Foreskin keratinocyte (primary cell): ENCODE measurements at places on chromosomes 5 and 9. TPM values are rescaled to one million over a fixed set of nuclear protein-coding genes. Genes with fewer than 3 reads are reported as not detected.

Gene OR1Q1
- total RNA-seq: not detected in 2 replicates

Gene C8G
- total RNA-seq: 0.25 and 0.65 TPM in 2 replicates

Gene ZNF658
- 3.6 and 4.1 TPM in 2 replicates for total RNA-seq

Gene CD74
- total RNA-seq: 4.0 and 7.2 TPM in 2 replicates

Gene DMGDH
- total RNA-seq: 0.07 and 0.17 TPM in 2 replicates

Gene FAT2
- total RNA-seq: 85.9 and 95.1 TPM in 2 replicates

Gene NDST1
- total RNA-seq: 53.4 and 56.2 TPM in 2 replicates

Gene CDC25C
- 7.9 and 9.4 TPM in 2 replicates for total RNA-seq

Gene ERGIC1
- total RNA-seq: 86.8 and 90.9 TPM in 2 replicates

Gene ANKH
- total RNA-seq: 8.7 and 14.0 TPM in 2 replicates

Gene PCDHGA12
- total RNA-seq: 1.4 and 3.5 TPM in 2 replicates

Gene ENTPD8
- not detected in 2 replicates for total RNA-seq

Gene ACER2
- 3.5 and 4.0 TPM in 2 replicates for total RNA-seq

Gene MYOT
- total RNA-seq: 0.18 and 0.20 TPM in 2 replicates

Gene ST6GALNAC6
- 23.2 and 27.1 TPM in 2 replicates for total RNA-seq
